ENCODE measurements at places on chromosomes 3 and 15. TPM values are rescaled to one million over a fixed set of nuclear protein-coding genes. Genes with fewer than 3 reads are reported as not detected.

TCTA gene
- total RNA-seq = 22.7 TPM

TXNRD3 gene
- 27.9 TPM for total RNA-seq

POC1A gene
- 10.0 TPM for total RNA-seq

RAB6B gene
- 0.36 TPM for total RNA-seq

SLC9C1 gene
- total RNA-seq = 0.33 TPM

SYNM gene
- total RNA-seq = 3.4 TPM

TAGLN3 gene
- total RNA-seq = not detected

CTXN2 gene
- total RNA-seq = not detected

TMEM108 gene
- not detected for total RNA-seq

UBE2E1 gene
- total RNA-seq = 108 TPM

ZFYVE19 gene
- 24.9 TPM for total RNA-seq

ERICH6 gene
- total RNA-seq = 0.41 TPM

GRCh38 chr3:60133269-60134162 is 1083.7 kb upstream of the CFAP20DC start:
- no peak for DNase-seq

DNA sequence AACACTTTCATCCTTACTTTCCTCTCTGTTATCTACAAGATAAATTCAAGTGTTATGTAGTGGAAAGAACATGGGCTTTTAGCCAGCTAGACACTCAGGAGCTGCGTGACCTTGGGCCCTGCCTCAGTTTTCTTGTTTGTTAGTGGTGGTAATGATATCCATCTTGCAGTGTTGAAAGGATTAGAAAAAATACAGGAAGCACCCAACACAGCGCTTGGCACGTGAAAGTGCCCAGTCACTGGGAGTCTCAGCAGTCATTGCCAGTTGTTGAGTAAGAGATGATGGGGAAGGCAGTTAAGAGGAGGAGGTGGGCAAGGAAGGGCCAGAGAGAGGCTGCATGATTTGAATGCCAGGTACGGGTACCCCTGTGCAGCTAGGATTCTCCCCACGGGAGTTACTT is 5.3 kb downstream of the PDIA5 start:
- DNase-seq = peak; percentile 33

DNA sequence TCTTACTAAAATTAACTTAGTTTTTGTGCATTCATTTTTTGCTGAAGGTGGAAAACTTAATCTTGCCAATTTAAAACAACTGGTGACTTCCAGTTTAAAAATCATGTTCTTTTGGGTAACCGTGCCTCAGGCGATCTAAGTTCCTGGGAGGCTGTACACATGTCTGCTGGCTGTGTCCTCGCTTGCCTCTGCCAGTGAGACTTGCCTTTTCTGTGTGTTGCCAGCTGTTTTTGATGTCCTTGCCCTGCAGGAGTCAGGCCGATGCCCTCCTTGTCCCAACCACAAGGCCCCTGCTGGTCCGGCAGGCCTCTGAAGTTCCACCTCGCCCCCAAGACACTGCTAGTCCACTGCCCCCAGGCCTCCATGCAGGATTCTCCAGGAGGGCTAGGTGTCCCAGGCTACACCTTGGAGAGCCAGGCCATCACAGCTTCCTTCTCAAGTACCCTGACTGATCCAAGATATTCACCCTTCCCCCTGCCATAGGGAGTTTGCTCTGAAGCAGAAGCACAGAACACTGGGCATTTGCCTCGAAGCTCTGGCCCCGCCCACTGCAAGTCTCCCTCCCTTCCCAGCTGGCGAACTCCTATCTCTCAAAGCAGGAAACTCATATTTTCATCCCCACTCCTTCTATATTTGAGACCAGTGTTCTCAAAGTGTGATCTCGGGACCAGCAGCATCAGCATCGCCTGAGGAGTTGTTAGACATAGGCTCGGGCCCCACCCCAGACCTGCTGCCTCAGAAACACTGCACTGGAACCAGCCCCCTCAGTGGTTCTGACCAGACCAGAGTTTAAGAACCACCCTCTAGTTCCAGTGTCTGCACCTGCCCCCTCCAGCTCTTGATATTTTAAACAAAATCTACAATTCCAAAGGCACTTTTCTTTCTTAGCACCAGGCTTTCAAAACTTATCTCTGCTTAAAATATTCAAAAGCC is 185.8 kb upstream of the UBE2E1 start:
- DNase-seq = peak; percentile 23

DNA sequence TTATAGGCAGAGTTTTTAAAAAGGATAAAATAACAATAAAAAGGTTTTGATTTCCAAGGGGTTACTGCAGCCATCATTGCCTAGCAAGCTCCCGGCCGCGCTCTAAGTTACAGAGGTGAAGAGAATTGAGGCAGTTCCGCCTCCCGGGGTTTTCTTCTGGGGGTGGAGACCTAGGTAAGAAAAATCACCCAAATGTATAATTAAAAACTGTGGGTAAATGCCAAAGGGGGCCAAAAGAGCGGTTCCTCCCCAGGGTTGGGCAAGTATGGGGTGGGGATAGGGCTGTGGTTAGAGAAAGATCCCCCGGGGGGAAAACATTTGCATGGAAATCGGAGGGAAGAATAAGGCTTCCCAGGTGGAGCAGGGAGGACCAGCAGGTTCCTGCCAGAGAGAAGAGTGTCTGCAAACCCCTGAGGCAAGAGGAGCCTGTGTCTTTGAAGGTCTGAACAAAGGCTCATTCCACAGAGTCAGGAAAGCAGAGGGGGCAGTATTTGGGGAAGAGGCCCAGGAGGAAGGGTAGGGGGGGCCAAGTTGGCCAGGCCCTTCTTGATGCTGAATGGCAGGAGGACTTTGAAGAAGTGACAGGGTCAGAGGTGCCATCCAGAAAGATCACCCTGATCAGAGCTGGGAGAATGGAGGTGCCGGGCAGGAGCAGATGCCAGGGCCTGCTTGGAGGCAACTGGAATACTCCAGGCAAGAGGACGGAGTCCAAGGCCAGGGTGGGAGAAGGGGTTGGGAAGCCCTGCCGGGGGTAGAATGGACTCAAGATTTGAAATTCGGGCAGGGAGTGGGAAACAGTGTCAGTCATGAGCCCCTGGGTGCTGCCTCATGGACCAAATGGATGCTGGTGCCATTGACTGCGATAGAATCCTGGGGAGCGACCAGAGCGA is 152.9 kb upstream of the RGMA start:
- DNase-seq = no peak

DNA sequence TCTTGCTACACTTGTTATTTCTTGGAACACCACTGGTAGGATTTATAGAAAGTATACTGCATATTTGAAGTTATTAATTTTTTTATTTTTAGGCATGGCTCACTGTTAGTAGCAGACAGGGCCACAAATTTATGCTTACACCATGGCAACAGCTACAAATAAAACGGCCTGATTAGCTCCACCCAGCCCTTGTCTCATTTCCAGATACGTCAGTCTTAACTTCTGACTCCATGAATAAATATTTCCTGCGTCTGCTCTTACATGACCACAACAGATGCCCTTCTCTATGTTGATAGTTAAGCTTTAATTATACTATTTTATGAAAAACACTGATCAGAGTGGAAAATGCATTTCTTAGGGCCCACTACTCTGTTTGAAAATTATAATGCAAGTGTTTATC is 62.3 kb upstream of the CPOX start:
- DNase-seq = peak; percentile 65

GRCh38 chr3:128016502-128016901 is 35.7 kb upstream of the SEC61A1 start:
- no peak for DNase-seq

DNA sequence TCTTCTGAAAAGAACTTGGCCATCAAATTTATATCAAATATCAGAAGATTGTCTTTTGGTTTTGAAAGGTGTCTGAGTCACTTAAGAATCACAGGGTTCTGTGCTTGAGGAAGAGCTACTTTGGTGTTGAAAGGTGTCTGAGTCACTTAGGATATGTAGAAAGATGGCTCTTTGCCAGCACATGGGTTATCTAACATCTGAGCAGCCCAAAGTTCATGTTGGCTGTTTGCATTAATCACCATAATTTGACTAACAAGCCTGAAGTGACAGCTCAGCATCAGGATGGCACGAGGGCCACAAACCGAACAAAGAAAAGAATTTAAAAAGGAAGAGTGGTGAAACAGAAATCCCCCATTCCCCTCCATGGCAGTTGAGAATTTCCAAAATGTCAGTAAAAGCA is 190.5 kb upstream of the CMC1 start:
- DNase-seq = peak; percentile 52

DNA sequence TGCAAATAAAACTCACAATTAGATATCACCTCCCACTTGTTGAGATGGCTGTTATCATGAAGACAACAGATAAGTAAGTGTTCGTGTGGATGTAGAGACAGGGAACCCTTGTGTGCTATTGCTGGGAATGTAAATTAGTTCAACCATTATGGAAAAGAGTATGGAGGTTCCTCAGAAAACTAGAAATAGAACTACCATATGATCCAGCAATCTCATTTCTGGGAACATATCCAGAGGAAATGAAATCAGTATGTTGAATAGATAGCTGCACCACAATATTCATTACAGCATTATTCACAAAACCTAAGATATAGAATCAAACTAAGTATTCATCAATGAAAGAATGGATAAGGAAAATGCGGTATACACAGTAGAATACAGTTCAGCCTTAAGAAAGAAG is 418.7 kb upstream of the CNTN6 start:
- no peak for DNase-seq

- DNase-seq = no peak
Measured at GRCh38 chr15:74275957-74276356, 39.8 kb downstream of the CCDC33 start.

DNA sequence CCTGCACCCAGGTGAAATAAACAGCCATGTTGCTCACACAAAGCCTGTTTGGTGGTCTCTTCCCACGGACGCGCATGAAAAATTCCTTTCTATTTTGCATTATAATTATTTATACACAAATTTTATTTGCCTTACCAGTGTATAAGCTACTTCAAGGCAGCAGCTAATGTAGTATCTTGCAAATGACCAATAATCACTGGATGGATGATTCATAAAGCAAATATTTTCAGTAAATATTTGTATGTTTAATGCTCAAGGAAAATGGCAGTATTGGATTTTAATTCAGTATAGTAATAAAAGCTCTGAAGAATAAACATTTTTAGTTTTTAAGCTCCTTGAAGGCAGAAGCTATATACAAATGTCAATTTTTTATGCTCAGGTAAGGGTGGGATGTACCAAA is 158.7 kb upstream of the NANOGP8 start:
- no peak for DNase-seq

GRCh38 chr15:68415061-68415460 is 16.9 kb downstream of the ITGA11 start:
- no peak for DNase-seq

GRCh38 chr3:184601576-184602371 is 40.2 kb downstream of the EPHB3 start:
- DNase-seq = no peak

DNA sequence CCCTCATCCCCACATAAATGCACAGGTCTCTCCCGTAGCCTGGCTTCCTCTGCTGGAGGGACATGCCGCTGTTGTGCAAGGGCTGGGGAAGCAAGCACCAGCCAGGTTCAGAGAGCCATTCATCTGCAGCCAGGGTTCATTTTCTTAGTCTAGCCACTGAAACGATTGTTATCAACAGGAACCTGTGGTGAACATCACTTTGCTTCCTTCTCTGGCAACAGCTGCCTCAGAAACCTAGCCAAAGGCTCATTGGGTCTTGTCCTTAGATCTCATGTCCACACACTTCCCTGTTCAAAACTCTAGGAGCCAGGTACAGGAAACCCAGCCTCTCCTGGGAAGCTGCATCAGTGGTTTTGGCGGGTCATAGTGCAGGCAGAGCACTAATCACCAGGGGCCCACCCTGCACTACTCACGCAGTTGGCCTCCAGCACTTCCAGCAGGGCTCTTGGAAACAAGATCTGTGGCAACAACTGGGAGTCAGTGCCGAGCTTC is 47.0 kb downstream of the OXNAD1 start:
- DNase-seq = peak; percentile 82

DNA sequence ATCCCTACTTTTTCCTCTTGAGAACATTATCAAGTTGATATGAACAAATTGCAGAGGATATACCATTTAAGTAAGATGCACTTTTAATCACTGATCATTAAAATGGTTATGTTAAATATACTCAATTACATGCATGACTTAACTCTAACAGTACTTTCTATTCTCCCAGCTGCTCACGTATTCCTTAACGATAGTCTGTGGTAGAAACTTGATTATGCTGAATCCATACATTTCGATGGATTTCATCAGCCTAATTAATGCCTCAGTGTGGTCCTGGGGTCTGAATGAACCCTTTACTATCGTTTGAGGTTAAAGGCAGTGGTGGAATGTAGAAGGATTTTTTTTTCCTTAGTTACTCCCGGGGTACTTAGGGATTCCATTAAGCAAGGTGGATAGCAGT is 18.6 kb downstream of the SOX2 start:
- no peak for DNase-seq

DNA sequence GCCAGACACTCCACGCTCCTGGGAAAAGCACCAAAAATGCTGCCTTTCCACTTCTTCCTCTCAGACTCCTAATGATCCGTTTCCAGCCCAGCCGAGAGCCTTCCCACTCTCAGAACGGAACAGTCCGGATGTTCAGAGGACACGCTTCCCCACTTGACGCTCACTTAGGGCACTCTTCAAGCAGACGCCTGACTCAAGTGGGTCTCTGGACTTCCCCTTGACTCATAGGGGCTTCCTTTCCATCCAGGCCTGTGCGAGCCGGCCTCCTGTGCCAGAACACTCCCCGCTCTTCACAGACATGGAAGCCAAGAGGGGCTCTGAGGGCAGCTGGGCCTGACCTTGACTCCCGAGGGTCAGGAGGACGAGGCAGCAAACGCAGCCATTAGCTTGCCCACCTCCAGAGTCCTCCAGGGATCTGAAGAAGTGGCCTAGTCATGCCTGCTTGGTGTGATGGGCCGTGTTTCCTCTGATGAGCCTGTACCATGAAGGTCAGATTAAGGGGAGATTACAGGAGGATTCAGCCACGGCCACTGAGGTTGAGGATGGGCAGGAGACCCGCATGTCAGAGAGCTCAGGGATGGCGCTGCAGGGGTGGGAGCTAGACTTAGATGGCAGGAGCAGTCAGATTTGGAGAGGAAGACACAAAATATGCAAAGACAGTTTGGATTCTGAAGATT is 114.7 kb upstream of the TLE3 start:
- DNase-seq = no peak

- no peak for DNase-seq
Measured at GRCh38 chr3:37417297-37418082, 243.1 kb upstream of the LRRFIP2 start.

DNA sequence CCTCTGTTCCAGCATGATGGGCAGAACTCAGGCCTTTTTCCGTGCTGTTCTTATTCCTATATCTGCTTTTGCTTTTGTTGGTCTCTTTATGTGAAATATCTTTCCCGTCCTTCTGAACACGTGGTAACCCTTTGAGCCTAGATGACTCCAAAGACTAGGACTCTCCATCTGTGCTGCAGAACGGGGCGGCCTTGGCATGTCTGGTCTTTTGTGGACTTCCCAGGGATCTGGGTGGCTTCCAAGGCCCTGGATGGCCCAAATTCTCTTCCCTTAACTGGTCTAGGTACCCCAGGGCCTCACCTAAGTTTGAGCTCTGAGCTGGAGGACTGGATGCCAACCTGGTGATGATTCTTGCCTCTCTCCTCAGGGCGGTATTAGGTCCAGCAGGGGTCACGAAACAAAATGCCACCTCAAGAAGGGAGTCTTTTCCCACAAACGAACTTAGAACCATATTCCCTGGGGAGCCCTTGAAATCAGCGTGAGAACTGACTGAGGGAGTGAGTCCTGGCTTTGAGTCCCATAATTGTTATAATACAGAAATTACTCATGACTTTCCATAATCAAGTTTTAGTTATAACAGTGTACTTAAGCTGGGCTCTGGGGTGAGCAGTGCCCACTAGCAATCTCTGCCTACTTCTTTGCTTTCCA is 13.8 kb downstream of the TLNRD1 start:
- DNase-seq = no peak

GRCh38 chr3:119529883-119530282 is 29.5 kb downstream of the CD80 start:
- peak; percentile 53 for DNase-seq

GRCh38 chr3:53551324-53551723 is 56.9 kb downstream of the CACNA1D start:
- DNase-seq = no peak

Measured in fibroblast of the aortic adventitia (primary cell).